Stimulated activated CD4-positive, alpha-beta T cell treated with anti-CD3 and anti-CD28 coated beads, TNF-alpha, amount 100 ng/mL, for 1 hour (primary cell): ENCODE measurements at places on chromosomes 12 and 14.

- DNase-seq: no peak
Observed at GRCh38 chr12:30968211-30968610, 41.7 kb downstream of the TSPAN11 start.

DNA sequence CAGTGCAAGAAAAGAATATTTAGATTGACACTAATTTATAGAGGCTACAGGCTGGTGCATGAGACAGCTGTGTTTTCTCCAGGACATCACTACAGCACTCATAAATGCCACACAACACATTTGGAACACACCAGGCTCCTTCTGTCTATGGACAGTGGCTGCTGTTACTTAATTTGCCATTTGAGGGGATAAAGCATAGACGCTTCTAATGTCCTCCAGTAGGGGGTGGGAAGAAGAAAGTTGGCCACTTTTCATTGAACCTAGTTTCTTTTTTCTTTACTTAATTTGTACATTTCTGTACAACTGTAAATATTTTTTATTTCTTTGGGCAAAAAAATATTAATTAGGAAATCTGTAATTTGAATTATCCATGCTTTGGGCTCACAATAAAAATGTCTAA is 12.4 kb upstream of the RTN1 start:
- DNase-seq: no peak

DNA sequence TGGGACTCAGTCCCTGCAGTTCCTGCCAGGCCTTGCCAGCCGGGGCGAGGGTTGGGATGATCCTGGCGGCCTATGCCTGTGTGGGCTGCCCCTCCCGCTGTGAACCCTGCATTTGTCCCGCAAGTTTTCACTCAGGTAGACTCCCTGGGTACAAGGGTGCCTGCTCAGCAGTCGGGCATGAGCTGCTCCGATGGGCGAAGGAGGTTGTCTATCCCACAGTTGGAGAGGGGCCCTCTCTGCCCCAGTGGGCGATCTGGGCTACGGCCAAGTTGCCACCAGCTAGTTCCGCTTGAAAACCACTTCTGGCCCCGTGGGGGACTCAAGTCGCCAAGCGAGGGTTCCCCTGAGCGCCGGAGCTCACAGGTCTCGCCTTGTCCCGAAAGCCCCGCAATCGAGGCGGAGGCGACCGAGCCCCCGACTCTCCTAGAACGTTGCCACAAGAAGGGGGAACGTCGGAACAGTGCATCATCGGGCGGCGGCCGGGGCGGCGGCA is 365 bp upstream of the TPI1 start:
- DNase-seq: no peak

DNA sequence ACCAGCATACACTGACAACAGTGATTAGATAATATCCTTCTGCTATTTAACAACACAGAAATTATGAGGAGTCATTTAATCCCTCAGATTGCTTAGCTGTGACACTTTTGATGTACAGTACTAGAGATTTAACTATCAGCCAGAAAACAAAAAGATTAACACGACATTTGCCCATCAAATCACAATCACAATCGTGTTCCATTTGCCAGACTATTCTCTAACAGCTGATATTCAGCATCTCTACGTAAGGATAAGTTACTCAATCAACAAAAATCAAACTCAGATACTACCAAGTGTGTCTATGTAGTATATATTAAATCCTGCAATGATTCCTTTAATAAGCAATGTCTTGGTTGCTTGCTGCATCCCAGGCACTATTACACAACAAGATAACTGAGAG is 558.7 kb upstream of the USP15 start:
- DNase-seq: no peak

DNA sequence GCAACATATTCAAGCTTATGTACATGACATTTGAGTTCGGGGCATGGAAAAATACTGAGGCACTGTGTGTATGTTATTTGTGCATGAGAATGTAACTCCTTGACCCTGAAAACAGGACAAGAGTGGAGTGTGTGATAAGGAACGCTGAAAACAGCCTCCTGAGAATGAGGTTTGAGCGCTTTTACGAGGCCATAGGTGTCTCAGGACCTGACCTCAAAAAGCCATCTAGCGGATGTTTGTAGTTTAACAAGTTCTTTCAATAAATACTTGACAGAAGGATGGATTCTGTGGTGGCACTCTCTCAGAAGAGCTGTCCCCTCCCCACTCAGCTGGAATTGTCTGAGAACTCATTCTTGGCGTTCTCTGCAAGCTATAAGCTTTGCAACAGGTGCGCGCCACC is 350.5 kb upstream of the TMTC1 start:
- no peak for DNase-seq

- DNase-seq: no peak
Observed at GRCh38 chr12:106113042-106113441, 25.7 kb downstream of the NUAK1 start.

GRCh38 chr14:86938320-86938719 is 1054.7 kb downstream of the GALC start:
- DNase-seq: no peak

DNA sequence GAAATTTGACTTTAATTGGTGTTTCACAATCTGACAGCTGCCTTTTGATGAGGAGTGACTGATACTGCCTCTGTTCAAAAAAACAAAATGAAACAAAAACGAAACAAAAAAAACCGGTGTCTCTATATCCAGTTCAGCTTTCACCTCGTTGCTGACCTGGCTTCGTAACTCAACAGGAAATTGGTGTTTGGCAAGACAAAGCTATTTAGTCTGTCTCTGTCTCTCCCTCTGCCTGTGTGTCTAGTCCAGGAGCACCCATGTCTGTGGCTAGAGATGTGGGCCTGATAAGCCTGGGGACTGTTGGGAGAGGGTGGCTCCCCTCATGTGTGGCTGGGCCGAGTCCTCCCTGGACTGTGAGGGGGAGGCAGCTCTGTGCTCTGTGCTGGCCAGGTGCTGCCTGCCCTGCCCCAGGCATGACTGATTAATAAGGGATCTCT is 11.3 kb downstream of the CACNA1C start:
- DNase-seq: no peak

DNA sequence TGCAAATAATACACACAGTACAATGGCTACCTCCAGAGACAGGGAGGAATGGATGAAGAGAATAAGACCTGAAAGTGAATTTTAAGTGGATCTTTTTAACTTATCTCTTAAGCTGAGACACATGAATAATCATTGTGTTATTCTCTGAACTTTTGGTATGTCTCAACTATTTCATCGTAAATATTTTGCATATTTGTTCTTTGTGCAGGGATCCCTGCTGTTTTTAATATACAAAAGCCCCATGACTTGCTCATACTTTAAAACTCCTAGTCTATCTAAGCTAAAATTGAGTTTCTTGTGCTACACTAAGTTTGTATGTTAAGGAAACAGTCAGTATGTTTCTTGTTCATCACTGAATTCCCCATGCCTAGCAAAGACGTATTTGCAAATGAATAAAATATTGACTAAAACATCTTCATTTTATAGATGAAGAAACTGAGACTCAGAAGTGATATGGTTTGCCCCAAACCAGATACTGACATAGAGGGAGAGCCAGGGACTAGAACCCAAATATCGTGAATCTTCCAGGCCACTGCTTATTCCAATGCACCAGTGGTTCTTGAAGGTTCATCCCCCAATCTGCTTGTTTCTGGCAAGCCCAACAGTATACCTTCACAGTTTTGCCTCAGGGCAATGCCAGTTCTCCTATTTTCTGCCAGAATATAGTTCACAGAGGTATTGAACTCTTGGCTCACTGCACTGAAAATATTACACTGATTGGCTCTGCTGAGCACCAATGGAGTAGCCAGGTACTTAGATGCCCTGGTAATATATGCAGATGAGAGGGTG is 356.9 kb downstream of the MED13L start:
- DNase-seq: no peak

- DNase-seq: peak; percentile 21
Observed at GRCh38 chr12:120110550-120111501, 5.7 kb downstream of the RAB35 start.

DNA sequence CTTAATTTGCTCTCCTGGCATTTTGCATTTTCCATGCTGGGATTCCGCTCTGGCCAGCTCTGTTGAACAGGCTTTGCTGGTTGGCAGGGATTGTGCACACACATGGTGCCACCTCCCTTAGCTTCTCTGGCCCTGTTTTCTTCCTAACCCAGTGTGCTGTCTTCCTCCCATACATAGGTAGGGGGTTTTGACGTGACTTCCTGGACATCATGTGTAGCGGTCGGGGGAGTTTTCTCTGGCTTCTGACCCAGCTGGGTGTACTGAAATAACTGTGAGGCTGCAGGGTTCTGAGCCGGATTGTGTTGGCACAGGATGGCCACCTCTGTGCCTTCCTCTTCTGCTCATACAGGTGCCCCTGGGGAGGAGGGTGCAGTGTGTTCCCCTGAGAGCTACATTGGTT is 25.7 kb downstream of the C14orf132 start:
- DNase-seq: no peak

GRCh38 chr12:131135311-131135785 is 181.6 kb downstream of the ADGRD1 start:
- no peak for DNase-seq

DNA sequence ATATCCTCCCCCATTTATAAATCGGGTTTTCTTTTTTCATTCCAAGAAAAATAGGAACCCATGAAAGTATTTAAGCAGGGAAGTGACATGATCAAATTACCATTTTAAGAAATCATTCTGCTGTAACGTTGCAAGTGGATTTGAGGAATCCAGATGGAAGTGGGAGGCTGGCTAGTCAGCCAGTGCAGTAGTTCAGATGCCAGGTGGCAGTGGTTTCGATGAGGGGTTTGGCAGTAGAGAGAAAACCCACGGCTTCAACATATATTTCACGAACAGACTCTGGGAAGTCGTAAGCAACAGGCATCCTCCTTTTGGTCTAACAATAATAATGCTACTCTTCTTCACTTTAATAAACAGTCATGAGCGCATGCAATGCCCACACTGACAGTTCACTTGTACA is 25.0 kb downstream of the PDZRN4 start:
- no peak for DNase-seq

DNA sequence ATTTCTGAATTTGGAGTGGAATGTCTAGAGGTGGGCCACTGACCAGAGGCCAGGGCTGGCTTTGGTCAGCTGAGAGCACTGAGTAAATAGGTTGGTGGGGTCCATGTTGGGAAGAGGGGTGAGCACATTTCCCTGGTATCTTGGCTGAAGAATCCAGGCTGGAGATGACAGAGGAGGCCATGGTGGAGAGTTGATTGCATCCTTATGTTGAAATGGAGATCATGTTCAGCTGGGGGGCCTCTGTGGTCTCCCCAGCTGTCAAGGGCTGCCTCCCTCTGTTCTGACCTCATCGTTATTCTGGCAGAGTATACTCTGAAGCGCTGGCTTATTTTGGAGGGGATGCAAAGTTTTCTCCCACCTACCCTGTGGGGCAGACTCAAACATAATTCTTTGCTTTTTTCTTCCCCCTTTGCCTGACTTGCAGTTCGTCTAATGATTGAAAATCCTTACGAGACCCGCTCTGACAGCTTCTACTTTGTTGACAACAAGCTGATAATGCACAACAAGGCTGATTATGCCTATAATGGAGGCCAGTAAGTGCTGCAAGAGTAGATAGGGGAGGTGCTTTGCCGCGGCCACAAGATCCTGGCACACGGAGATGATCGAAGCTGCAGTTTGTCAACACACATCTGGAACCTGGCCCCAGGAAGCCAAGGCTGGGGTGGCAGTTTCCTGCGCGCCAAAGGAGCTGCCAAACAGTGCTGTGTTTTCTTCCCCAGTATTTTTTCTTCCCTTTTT is 6.0 kb upstream of the ACADS start:
- DNase-seq: no peak

- no peak for DNase-seq
Observed at GRCh38 chr12:46154221-46154985, 114.4 kb downstream of the SLC38A1 start.

- no peak for DNase-seq
Observed at GRCh38 chr12:96846293-96846692, 60.8 kb upstream of the NEDD1 start.

DNA sequence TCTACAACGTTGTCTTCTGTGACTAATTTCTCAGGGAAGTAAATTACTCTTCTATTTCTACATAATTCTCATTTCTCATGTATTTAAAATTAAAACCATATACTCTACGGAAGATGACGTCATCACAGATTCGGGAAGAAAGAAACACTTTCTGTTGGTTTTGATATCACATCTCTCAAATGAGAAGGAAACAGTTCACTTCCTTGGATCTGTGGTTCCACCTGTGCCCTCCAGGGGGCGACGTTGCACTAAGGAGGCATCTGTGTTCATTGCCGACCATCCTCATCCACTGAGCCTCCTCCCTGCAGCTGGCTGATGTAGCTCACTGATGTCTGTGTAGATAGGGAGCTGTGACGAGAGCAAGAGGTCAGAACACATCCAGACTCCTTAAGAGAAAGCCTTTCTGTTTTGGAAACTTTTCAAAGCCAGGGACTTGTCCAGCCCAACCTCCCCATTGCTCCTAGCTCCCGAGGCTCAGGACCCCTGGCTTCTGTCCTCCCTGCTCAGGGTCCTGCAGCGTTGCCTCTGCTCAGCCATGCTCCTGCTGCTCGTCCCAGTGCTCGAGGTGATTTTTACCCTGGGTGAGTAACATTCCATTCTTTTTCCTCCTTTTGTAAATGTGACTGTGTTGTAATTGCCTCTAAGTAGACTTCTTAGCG is 172.7 kb upstream of the OR4E1 start:
- DNase-seq: peak; percentile 63

- no peak for DNase-seq
Observed at GRCh38 chr12:14773685-14774073, 29.6 kb downstream of the WBP11 start.

- peak; percentile 49 for DNase-seq
Observed at GRCh38 chr14:91177073-91178034, 63.5 kb downstream of the DGLUCY start.

DNA sequence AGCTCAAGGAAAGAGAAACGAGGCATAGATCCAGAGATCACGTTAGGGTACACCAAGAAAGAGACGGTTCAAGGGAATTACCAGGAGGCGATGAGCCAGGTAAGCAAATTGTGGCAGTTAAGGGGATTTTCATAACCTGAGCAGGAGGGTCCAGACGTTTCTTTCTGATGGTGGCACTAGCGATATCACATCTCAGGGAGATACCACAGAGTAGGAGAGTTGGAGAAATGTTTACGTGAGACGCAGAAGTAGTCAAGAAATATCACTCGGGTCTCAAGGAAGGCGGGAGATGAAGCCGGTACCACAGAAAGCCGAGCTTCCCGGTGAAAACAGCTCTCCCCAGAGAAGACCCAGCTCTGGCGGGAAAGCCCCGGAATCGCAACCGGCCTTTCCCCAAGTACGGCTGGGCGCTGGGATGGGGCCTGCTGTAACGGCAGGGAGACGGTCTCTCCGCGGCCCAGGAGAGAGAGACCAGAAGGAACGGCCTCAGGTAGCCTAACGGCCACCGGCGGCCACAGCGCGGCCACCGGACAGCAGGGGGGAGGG is 485 bp downstream of the SENP1 start:
- DNase-seq: peak; percentile 39

DNA sequence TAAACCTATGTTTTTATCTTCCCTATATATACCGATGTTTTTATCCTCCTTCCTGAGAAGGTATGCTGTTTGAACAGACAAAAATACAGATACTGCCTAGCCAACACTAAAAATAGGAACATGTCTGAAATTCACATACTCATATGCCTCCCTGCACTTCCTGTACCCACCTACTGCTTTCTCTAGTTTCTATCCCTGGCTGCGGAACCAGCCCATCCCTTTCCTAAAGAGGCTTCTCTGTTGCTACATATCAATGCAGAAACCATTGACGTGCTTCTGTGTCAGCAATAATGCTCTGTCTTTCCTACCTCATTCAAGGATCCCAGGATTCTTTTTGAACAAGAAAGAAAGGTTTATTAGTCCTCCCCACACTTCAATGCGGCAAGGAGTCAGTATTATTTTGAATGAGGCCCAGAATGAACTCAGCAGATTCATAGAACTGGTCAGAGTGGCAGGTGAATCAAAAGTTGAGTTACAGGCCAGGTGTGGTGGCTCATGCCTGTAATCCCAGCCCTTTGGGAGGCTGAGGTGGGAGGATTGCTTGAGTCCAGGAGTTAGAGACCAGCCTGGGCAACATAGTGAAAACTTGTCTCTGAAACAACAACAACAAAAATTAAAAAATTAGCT is 67.8 kb upstream of the NAP1L1 start:
- DNase-seq: no peak
